ENCODE measurements at places on chromosomes 12 and 14.

DNA sequence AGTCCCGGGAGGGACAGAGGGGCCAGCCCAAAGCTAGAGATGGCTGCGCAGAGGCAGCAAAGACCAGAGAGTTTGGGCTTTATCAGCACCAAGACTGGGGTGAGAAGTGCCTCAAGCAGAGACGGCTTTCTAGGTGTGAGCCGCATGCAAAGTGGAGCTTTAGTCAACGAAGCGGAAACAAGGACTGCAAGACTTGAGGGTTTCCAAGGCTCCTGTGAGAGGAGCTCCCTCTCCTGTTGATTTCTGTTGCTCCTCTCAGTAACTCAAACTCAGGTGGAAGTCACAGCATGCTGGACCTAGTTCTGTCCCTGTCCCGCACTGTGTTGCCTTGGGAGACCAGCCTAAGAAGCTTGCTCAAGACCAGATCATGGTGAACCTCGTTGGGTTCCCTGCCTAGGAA lies 327.8 kb downstream of the MED13L start:
- no peaks in the 10 kb centered on the region for H3K27me3 ChIP-seq
- no peak for DNase-seq
- H3K27ac ChIP-seq = no peak overlapping the region
- no peak overlapping the region for H3K4me3 ChIP-seq
- H3K36me3 ChIP-seq = no peaks in the 10 kb centered on the region
- no peaks in the 10 kb centered on the region for H3K4me1 ChIP-seq

DNA sequence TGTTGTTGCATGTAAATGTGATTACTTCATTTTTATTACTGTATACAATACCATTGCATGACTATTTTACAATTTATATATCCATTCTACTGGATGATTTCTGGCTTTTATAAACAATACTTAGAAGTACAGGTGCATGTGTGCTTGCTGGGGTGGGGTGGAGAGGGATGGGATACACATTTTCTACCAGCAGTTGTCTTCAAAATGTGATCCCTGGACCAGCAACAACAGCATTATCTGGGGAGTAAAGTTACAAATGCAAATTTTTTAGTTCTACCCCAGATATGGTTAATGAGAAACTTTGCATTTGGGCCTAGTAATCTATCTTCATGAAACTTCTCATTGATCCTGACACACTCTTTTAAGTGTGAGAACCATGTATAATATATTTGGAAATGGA lies 905.4 kb upstream of the ATXN7L3B start:
- DNase-seq = no peak
- no peak overlapping the region for H3K4me3 ChIP-seq
- H3K27ac ChIP-seq = no peak overlapping the region
- no peaks in the 10 kb centered on the region for H3K4me1 ChIP-seq

DNA sequence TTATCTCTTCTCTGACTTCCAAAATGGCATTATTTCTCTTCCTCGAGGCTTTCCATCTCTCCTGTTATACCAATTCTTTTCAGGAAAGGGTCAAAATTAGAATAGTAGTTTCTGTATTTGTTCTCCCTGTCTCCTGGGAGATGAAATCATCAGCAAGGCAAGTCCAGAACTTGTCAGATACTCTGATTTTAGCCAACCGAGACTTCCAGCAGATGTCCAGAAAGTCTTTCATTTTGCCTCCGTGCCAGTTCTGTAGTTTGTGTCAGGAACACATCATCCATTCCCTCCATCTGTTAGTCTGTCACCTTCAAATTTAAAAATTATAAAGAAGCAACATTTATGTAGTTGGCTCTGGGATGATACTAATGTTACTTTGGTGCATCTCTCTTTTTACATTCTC lies 275.7 kb downstream of the CCDC59 start:
- H3K27me3 ChIP-seq = no peaks in the 10 kb centered on the region
- H3K4me1 ChIP-seq = no peaks in the 10 kb centered on the region
- H3K27ac ChIP-seq = no peak overlapping the region
- DNase-seq = peak; percentile 61
- no peaks in the 10 kb centered on the region for H3K36me3 ChIP-seq

DNA sequence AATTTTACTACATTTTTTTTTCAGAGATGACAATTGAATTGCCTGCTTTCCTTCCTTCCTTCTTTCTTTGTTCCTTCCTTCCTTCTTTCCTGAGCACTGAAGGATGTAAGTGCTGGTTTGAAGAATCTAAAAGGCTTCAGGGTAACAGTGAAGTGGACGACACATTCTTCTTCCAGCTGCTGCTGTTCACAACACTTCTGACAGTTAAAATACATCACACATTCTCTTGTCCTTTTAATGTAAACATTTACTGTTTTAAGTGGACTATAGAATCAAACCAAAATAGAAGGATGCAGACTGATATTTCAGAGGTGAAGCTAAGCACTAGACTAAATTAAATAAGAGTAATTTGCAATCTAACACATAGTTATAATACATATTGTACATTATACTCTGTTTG lies 151.5 kb downstream of the MSRB3 start:
- no peaks in the 10 kb centered on the region for H3K27me3 ChIP-seq
- no peak for DNase-seq
- no peak overlapping the region for H3K4me3 ChIP-seq
- no peaks in the 10 kb centered on the region for H3K36me3 ChIP-seq
- H3K27ac ChIP-seq = no peak overlapping the region
- no peaks in the 10 kb centered on the region for H3K4me1 ChIP-seq

DNA sequence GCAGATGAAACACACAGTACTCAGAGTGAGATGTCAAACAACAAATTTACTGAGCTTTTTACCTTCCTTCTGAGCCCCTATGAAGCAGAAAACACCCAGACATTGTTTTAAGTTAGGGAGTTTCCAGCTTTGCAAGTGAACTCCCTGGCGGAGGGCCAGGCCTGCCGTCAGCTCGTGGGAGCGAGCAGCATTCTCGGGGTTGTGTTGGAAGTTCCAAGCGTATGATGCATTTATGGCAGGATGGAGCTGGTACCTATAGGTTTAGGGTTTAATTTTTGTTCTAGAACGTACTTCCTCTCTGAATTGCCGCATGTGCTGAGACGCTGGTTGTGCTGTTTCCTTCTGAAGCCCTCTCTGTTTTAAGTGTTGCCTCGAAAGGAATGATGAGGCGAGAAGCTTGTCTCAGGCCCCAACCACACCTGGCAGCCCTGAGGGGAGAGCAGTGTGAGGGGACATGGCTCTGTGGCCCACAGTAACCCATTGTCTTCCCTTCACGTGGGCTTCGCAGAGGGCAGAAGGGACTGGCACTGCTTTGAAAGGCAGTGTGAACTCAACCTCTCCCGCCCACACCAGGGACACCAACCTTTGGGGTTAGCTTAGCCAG lies 76.6 kb downstream of the SSPN start:
- H3K4me1 ChIP-seq = peaks cover 41% of the 10 kb centered on the region
- H3K27ac ChIP-seq = peak overlapping the region; percentile 39
- H3K27me3 ChIP-seq = no peaks in the 10 kb centered on the region
- DNase-seq = peak; percentile 93
